ENCODE measurements at places on chromosomes 1 and 21.

DNA sequence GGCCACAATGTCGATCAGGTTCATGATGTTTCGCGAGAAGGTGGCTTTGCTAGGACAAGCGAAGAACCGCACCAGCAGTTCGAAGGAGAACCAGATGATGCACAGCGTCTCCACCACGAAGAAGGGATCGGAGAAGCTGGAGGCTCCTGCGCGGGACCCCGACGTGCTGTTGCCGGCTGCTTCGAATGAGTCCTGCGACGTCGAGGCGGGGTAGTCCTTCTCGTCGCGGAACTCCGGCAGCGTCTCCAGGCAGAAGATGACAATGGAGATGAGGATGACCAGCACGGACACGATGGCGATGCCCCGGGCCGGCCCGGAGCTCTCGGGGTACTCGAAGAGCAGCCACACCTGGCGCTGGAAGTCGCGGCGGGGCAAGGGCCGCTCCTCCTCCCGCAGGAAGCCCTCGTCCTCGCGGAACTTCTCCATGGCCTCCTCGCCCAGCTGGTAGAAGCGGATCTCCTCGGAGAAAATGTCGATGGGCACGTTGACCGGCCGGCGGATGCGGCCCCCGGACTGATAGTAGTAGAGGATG lies 869 bp downstream of the KCNA3 start:
- DNase-seq, result no peak

DNA sequence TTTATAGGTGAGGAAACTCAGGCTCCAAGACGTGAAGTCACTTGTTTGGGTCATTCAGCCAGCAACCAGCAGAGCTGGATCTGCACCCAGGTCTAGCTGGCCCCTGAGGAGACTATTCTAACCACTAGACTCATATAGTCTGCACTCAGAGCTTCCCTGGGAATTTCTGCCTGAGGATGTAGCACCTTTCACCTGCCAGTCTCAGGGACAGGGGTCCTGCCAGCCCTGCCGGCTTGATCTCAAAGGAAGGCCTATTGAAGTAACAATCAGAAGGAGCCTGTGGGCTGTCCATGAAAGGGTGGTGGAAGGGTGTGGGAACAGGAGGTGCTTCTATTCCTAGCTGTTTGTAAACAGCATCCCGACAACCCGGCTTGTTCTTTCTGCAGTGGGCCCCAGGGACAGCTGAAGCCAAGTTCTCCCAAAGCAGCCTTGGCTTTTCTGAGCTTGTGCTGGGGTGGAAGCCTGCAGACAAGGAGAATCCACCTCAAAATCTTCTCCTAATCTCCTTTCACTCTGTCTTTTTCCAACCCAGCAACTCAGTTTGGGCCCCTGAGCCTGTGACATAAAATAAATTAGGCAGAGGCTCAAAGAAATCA lies 7.8 kb downstream of the LMOD1 start:
- DNase-seq, result no peak

GRCh38 chr1:226708967-226709396 lies 30.1 kb downstream of the ITPKB start:
- no peak for DNase-seq

DNA sequence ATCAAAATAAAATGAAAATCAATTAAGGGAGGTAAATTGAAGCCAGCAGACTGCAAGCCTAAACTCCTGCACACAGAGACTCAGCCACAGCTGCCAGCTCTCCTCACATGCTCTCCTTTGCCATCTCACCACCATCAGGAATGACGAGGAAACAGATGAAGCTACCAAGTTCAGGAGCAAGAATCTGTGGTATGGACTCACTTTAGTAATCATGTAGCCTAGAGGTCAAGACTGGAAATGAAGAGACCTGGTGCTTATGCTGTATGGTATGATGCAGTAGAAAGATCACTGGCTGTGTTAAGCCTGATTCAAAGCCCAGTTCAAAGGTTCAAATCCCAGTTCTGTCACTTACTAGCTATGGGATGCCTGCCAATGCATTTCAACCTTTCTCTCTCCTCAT lies 78.9 kb upstream of the CAMK1G start:
- no peak for DNase-seq

DNA sequence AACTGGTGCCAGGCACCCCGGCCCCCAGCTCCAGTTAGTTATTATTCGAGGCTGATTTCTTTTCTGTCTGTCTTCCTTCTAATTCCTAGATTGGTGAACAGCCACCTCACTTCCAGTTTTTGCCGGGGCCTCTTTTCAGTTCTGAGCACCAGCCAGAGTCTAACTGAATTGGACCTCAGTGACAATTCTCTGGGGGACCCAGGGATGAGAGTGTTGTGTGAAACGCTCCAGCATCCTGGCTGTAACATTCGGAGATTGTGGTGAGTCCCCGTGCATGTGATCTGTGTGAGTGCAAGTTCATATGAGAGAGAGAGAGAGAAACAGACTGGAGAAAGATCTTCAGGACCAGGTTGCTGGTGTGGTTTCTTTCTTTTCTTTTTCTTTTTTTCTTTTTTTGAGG lies 13.5 kb downstream of the NLRP3 start:
- DNase-seq, result no peak

- no peak for DNase-seq
Measured at GRCh38 chr1:158180741-158181576, at the start of gene CD1D. CD1D (plus strand) TSS chr1:158180895; CDS start chr1:158181102, 207 bp downstream.

- peak; percentile 50 for DNase-seq
Measured at GRCh38 chr1:15128520-15129313, 24.8 kb upstream of the TMEM51 start.

- DNase-seq, result no peak
Measured at GRCh38 chr1:20710469-20711284, 7.1 kb downstream of the KIF17 start.

DNA sequence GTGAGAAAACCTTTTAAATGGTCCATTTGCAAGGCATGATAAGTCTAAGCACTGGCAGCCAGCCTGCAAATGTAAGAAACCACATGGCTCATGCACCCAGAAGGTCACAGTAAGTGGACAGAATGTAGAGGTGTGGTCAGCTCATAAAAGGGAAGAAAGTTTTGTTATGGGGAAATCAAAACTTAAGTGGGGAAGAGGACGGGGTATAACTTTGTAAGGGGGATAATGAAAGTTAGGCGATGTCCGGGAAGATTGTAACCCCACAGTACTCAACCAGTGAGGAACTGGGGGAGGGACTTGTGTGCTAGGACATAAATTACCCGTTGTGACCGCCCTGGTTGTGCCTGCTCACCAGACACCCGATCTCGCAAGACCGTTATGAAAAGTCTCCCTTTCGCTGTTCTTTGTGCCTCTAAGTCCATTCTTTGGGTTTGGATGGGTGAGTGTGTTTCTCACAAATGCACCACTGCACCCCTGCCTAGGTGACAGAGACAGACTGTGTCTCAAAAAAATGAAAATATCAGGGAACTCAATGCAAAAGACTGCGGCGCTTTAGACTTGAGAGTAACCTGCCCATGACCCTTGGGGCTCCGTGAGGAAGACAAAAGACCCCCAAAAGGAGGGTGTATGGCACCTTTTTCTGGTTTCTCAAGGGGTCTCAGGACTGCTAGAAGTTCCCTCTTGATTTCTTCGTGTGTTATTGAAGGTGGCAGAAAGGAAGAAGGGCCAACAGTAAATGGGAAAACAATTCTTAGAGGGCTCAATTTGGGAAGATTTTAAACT lies 28.6 kb upstream of the ZNF496 start:
- no peak for DNase-seq

GRCh38 chr1:87760155-87760554 lies 431.5 kb downstream of the LMO4 start:
- DNase-seq, result no peak

- DNase-seq, result no peak
Measured at GRCh38 chr1:44609768-44610526, 64.3 kb downstream of the TMEM53 start.

DNA sequence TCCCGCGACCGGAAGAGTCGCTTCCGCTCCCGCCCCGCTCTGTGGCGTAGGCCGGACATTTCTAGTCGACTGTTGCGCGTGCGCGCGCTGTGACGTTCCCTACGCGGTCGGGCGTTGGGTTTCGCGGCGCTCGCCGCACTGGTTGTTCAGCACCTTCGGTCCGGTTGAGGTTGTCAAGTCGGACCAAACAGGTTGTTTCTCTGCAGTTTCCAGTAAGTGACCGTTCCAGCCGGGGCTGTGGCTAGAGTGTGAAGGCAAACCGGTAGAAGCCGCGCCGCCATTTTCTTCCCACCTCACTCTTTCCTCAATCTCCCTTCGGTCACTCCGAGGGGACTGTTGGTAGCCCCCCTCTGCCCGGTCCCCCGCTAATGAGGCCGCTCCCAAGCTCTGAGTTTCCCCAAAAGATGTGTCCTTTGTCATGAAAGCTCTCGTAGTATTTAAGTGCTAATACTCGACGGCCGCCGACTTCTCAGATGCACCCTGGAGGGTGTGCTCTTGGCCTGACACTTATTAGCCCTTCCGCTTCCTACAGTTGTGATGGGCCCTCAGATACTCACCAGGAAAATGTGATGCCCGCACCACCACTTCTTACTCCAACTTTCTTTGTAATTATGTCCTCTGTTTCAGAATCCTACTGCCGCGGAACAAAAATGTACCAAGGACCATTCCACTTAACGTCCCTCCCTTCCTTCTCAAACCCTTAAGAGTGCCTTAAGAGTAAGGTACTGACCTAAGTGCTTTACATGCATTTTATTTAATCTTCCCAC lies 56.3 kb downstream of the TRAF5 start:
- DNase-seq, result peak; percentile 67

GRCh38 chr1:197451381-197451780 lies 183.3 kb downstream of the CRB1 start:
- no peak for DNase-seq
